ENCODE measurements at places on chromosomes 1 and 21.

- no peak for DNase-seq
Measured at GRCh38 chr1:171107262-171107940, 16.7 kb downstream of the FMO3 start.

- no peak for DNase-seq
Measured at GRCh38 chr1:37867784-37868183, 8.4 kb upstream of the MTF1 start.

GRCh38 chr21:34077888-34078287, 4.5 kb downstream of the MRPS6 start:
- no peak for DNase-seq

DNA sequence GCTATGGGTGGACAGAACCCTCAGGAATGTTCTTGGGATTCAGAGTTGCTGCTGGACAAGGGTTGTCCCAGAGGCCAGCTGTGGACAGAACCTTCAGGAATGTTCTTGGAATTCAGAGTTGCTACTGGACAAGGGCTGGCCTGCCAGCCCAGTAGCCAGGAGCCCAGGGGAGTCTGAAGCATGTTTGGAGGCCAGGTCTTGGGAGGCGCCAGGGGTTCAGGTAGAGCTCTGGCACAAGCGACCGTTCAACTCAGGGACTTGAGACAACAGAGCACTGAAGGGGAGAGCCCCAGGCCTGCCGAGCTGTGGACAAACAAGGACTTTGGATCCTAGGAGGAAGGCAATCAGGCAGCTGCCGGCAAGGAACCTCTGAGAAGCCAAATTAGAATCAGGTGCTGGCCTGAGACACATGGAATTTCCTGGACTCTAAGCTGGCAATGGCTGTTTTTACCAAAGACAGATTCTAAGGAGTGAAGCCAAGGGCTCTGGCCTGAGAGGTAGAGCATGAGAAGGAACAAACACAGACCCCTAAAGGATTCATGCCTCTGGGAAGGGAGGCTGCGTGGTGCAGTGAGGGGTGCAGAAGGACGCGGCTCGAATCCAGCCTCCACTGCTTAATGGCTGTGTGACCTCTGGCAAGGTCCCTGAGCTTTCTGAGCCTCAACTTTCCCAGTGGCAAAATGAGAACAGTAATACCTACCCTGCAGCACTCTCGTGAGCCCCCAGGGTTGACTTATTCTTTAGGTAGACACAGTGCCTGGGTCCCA, 13.4 kb downstream of the PLA2G5 start:
- DNase-seq, result no peak

DNA sequence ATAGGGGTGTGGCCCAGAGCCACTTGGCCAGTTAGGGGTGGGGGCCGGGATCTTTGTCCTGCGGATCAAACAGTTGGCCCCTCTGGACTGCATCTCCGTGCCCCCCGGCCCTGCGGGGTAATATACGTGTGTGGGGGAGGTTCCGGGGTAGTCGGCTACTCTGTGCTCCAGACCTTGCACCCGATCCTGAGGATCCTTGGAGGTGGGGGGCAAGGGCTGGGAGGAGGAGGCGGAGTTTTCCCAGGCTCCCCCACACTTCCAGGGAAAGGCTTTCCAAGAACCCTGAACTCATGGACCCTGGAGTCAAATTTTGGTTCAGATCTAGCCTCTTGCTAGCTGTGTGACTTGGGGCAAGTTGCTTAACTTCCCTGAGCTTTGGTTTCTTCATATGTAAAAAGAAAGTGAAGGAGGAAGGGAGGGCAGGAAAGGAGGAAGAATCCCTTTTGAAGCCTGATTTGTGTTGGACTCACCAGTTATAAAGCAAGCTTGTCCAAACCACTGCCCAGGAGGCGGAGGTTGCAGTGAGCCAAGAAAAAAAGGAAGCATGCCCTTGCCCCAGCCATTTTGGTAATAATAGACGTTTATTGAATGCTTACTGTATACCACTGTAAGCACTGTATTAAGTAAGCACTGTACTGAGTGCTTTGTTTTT, 686 bp downstream of the MIIP start:
- DNase-seq, result no peak

GRCh38 chr1:197985351-197985750, 68.2 kb downstream of the LHX9 start:
- DNase-seq, result no peak

GRCh38 chr21:32525282-32525681, 60.0 kb downstream of the TCP10L start:
- DNase-seq, result no peak

DNA sequence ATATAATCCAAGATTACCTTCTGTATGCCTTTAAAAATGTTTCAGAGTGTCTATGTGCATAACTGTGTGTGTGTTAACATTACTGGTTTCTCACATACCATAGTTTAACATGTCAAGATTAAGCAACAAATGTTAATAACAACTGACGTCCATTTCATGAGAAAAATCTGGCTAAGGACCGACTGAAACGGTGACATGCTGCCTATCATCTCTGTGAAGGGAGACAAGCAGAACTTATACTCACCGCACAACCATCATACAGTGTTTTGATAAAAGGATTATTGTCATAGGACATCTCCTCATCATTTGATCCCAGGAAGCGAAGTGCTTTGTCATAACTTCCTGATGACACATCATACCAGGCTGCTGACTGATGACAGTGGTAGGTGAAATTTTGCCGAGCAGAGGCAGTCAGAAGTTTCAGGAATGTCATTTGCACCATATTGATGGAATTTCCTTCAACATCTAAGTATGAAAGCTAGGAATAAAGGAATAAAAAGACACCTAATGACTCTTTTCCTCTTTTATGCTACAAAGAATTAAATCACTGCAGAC, 228.8 kb downstream of the COL11A1 start:
- DNase-seq, result no peak

- no peak for DNase-seq
Measured at GRCh38 chr1:62398377-62398776, 38.5 kb upstream of the USP1 start.

- DNase-seq, result no peak
Measured at GRCh38 chr1:243548516-243548915, 292.7 kb downstream of the SDCCAG8 start.

- no peak for DNase-seq
Measured at GRCh38 chr1:3468236-3469103, 14.0 kb downstream of the ARHGEF16 start.

- DNase-seq, result no peak
Measured at GRCh38 chr1:111967067-111967690, 22.3 kb downstream of the KCND3 start.

DNA sequence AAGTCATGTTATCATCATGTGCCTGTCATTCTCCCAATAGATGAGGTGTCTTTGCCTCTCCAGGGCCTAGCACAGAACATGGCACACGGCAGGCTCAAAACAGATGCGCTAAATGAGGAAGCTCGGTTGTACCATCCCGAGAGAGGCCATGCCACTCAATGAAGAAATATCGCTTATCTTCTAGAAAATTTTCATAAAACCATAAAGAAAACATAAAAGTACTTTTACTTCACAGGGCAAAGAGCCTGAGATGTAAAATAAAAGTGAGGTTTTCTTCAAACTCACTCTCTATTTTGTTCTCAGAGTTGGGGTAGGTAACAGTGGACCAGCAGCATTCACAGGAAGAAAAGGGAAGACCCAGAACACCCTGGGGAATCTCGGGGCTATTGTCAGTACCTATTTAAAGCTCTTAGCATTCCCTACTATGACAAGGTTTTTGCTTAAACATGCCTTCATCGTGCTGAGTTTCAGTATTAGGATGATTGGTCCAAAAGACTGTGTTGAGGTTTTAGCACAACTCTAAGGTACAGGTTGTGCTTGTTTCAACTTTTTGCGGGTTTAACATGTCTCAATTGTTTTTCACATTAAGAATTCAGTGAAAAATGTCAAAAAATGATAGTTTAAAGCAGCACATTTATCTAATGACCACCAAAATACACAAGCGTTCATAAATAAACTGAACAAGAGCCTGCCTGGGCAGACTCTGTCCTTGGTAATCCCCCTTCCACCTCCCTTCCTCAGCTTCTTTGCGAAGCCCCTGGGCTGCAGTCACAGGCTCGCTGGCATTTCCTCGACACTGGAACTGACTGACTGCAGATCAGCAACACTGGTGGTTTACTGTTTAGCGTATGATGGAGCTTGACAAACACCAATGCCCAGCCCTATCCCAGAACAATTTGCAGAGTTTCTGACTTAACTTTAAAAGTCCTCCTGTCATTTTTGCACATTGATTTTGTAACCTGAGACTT, 55.6 kb downstream of the COQ8A start:
- no peak for DNase-seq

All from NCI-H1694 treated with DMSO at 0.1 percent for 48 hours (cell line).